Stimulated activated CD4-positive, alpha-beta T cell treated with anti-CD3 and anti-CD28 coated beads, Interleukin-1b, Interleukin-23, amount 100 ng/mL, for 1 hour (primary cell): ENCODE measurements at places on chromosomes 13 and 19.

DNA sequence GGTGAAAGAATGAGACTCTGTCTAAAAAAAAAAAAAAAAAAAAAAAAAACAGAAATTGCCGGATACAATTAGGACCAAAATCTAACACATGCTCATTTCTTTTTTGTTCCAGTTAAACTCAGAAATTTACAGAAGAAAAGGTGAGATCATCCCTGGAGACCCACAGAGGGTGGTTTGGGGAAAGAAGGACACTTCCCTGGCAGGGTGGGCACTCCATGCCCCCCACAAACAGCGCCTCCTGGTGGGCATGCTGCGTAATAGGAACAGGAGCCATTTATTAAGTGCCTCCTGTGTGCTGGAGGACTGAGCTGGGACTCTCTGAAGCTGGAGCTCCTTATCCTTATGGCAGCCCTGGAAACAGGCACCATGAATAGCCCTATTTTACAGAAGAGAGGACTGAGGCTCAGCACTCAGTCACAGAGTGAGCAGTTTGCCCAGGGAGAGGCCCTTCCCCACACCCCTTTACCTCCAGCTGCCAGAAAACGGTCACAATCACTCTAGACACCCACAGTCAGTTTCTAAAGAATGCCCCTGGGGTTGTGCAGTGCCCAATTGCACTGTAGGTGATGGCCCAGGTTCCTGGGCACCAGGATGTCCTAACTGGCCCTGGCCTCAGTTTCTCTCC lies 10.1 kb downstream of the C19orf38 start:
- DNase-seq: no peak

DNA sequence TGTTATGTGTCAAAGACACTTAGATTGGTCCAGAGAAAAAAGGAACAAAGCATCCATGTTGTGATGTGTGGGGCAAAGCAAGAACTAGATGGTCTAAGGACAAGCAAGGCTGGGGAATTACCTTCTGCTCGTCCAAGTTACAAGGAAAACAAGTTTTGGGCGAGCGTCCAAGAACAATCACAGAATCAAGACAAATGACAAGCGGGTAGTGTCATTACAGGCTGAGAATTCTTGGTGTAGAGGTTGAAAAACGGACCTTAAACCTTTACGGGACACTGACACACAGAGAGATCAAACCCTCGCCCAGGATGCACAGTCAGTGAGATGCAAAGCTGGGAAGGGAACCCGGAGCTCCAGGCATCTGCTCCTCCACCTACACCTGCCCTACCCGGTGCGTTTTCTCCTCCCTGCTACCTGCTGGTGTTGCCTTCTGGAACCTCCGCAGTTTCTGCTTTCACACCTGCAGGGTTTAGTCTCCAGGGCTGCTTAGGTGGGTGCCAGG lies 515 bp upstream of the ZNF324B start:
- no peak for DNase-seq

DNA sequence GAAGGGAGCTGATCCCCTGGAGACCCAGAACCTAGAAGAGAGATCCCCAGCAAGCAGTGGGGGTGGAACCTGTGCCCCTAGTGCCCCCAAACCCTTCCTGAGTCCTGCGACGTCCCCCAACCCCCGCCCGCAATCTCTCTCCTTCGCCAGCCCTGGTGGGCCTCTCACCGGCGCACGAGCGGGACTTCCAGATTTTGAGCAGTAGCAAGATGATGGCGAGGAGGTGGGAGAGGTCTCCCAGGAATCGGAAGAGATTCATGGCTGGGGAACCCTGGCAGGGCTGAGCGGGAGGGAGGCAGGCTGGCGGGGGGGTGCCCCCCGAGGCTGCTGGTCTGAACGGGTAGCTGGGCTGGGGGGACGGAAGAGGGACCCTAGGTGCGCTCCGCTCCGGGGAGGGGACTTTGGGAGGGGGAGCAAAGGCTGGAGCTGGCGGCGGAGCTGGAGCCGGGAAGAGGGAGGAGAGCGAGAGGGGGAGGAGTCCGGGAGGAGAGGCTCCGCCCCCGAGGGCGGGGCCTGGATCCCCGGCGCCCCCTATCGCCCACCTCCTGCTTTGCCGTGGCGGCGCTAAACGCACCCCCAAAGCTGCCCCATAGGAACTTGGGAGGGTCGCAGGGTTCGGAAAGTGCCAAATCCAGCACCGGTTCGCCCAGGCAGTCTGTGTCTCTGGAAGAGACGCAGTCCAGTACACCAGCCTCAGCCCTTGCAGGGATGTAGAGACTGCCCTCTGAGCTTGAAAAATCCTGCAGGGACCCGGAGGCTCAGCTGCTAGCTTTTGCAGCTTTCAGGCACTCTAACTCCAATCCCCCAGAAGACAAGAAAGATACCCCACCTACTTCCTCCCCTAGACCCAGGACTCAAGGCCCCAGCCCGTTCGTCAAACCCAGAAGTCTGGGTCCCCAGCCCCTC lies at the start of gene KDELR1:
Gene KDELR1 (minus strand): TSS at position 452 of the 906 bp plus-strand sequence. CDS start 193 bp downstream, at position 259.
- no peak for DNase-seq

GRCh38 chr13:66951426-66951825 lies 278.7 kb downstream of the PCDH9 start:
- DNase-seq: no peak

DNA sequence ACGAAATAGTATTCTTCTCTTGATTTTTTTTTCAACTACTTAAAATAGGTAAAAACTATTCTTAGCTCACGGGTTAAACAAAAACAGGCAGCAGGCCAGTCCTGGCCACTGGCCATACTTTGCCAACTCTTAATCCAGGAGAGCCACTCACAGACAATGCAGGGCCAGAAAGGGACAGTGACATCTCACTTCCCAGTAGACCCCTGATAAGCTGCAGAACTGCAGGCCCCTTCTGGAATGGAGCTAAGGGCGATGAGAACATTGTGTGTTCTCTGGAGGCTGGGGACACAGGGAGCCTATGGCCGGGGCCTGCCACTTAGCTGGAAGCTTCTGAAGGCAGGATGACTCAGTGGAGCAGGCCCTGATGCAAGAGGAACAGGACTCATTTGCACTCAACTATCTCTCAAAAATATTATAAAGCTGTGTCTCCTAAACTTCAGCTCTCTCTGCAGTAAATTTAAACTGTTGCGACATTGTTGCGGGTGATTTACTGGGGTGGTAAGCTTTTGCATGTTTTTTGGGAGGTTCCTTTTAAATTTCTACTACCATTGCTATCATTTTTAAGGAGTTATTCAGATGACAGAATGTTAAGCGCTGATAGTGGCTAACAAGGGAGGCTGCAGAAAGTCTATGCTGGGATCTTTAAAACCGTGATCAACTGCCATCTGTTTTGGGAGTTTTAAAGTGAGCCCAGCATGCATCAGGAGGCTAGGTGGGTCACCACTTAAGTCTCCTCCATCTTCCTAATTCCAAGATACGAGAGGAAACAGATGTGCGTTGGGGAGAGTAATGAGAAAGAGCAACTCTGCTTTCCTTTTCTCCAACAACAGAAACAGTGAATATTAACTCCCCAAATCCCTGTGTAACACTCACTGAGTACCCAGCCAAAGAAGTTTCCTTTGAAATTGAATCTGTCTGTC lies 33.2 kb upstream of the KATNAL1 start:
- no peak for DNase-seq

DNA sequence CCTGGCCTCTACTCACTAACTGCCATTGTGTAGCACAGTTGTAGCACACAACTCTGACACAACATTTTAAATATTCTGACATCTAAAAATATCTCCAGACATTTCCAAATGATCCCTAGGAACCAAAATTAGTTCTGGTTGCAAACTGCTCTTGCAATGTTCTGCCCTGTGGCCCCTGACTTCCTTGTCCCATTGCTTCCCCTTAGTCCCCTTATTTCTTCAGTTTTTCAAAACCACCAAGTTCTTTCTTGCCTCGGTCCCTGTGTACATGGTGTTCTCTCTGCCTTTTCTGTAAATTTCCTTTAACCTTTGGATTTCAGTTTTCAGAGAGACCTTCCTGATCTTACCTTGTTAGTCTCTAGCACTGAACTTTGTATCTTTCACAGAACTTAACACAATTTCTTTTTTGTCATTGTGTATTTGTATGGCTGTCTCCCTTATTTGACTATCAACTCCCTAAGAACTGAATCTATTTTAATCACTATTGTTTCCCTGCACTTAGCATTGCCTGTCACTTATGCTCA lies 87.6 kb upstream of the MLNR start:
- no peak for DNase-seq
